ENCODE measurements at places on chromosomes 4 and X. TPM values are rescaled to one million over a fixed set of nuclear protein-coding genes. Genes with fewer than 3 reads are reported as not detected.

PFKFB1 gene
- total RNA-seq, result not detected

RHOXF2B gene
- not detected for total RNA-seq

MID1 gene
- 24.9 TPM for total RNA-seq

TMPRSS11D gene
- not detected for total RNA-seq

- H3K4me1 ChIP-seq, result no peaks in the 10 kb centered on the region
- no peaks in the 10 kb centered on the region for H3K27me3 ChIP-seq
- DNase-seq, result no peak
- no peak overlapping the region for H3K27ac ChIP-seq
- no peak overlapping the region for H3K4me3 ChIP-seq
These were observed 138.9 kb downstream of the MAPK10 start for GRCh38 chr4:86221002-86221401.

DNA sequence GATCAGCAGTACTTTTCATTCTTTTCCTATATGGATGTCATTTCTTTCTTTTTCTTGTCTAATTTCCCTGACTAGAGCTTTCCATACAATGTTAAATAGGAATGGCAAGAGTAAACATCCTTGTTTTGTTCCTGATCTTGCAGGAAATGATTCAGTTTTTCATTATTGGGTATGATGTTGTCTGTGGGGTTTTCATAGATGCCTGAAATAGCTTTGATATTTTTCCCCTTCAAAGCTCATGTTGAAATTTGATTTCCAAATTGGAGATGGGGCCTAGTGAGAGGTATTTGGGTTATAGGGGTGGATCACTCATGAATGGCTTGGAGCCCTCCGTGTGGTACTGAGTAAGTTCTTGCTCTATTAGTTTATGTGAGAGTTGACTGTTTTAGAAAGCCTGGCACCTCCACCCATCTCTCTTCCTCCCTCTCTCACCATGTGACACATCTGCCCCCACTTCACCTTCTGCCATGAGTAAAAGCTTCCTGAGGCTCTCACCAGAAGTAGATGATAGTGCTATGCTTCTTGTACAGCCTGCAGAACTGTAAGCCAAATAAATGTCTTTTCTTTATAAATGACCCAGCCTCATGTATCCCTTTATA is 22.3 kb upstream of the VSIG1 start:
- H3K27ac ChIP-seq, result no peak overlapping the region
- no peaks in the 10 kb centered on the region for H3K4me1 ChIP-seq
- no peak for DNase-seq

DNA sequence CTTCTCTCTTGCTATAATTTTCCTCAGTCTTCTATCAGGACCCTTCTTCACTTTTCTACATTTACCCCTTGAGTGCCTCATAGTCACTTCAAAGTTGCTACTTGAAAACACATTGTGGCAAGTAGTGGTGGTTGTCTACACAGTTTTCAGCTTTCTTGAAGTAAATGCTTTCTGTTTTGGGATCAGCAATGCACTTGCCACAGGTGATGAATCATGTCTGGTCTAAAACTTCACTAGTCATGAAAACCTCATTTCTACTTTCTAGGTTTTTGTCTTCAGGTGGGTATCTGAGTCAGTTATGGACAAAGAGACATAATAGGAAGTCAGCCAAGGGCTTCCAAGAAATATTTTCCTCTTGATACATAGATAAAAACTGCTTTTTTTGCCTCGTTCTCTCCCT is 359.2 kb downstream of the CCSER1 start:
- H3K4me3 ChIP-seq, result no peak overlapping the region
- DNase-seq, result no peak
- H3K27me3 ChIP-seq, result no peaks in the 10 kb centered on the region
- H3K27ac ChIP-seq, result no peak overlapping the region

GRCh38 chrX:96445531-96446065 is 239.0 kb upstream of the DIAPH2 start:
- DNase-seq, result no peak
- H3K27ac ChIP-seq, result no peak overlapping the region
- no peaks in the 10 kb centered on the region for H3K4me1 ChIP-seq
- H3K36me3 ChIP-seq, result no peaks in the 10 kb centered on the region
- H3K4me3 ChIP-seq, result no peak overlapping the region

DNA sequence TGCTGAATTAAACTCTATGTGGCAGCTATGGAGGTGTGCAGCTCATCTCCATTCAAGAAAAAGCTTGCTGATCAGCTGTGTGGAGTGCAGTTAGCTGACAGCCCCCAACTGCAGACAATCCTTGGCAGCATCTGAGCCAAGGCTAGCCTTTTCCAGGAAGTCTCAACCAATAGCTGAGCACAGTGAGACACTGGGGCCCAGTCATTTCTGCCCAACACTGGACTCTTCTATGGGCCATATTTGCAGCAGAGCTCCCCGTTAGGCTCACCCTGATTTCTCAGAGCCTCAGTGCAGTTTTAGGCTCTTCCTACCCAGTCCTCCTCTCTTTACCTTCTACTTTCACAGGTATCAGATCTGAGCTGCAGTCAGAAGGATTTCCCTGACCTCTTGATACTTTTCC is 12.9 kb downstream of the DDX53 start:
- DNase-seq, result no peak
- no peaks in the 10 kb centered on the region for H3K36me3 ChIP-seq
- no peaks in the 10 kb centered on the region for H3K4me1 ChIP-seq
- H3K4me3 ChIP-seq, result no peak overlapping the region
- no peak overlapping the region for H3K27ac ChIP-seq

DNA sequence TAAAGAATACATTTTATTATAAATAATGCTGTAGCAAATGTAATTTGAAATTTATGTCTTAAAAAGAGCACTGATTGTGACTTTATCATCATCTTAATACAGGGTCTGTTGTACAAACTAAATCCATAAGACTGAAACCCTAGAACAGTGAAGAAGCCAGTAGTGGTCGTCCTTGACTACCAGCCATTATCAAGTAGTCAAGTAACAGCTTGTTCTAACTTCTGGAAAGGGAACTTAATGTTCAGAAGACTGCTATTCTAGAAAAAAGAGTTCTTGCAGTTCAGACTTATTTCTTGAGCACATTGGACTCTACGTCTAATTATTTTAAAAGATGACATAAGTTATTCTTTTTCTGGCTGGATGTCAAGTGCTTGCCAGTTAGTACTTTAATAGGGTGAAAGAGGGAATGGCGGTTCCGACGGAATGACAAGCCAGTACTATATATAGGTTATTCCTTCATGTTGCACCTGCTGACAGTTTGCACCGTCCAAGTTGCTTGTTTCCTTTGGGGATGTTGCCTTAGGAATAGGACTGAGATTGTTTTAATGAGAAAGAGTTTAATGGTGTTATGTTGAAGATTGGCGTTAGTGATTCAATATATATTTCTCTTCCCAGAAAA is 109.9 kb downstream of the RAPGEF2 start:
- no peak overlapping the region for H3K4me3 ChIP-seq
- H3K4me1 ChIP-seq, result peaks cover 3% of the 10 kb centered on the region
- peaks cover 18% of the 10 kb centered on the region for H3K36me3 ChIP-seq

DNA sequence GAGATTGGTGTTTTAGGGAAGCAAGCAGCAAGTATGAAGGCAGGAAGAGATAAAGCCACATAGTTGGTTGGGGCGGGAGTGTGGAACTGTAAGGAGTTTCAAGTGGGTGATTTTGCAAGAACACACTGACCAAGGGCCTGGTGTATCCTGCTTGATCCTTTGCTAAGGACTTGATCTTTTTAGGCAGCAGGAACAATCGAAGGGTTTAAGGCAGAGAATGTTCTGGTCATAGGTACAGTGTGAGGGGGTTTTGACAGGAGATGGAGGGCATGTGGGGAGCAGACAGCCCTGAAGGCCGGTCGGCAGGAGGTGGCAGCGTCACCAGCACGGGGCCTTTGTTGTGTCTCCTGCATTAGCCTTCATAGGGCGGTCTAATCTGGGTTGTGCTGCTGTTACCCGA is 54.7 kb downstream of the FAM193A start:
- no peak overlapping the region for H3K27ac ChIP-seq
- H3K4me3 ChIP-seq, result peak overlapping the region; percentile 20
- DNase-seq, result peak; percentile 84
- H3K36me3 ChIP-seq, result peaks cover 3% of the 10 kb centered on the region
- H3K4me1 ChIP-seq, result peaks cover 18% of the 10 kb centered on the region

DNA sequence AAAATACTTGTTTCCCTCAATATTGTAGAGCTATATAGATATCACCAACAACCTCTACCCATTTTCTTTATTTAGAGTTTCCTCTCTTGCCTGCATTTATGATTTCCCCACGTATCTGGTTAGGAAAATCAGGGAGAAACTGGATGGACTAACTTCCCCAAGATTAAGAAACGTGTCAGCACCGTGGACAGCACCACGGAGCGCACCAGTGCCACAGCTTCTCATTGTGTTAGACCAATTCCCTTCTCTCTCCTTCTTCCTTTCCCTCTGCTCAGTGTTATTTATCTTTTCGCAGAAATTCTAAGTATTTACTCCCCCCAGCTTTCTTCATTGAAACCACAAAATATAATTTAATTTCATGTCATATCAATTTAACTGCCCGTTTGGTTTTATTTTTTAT is 568.6 kb upstream of the BOD1L1 start:
- DNase-seq, result peak; percentile 89
- no peaks in the 10 kb centered on the region for H3K27me3 ChIP-seq
- H3K27ac ChIP-seq, result no peak overlapping the region
- no peak overlapping the region for H3K4me3 ChIP-seq
- no peaks in the 10 kb centered on the region for H3K4me1 ChIP-seq
- H3K36me3 ChIP-seq, result no peaks in the 10 kb centered on the region

DNA sequence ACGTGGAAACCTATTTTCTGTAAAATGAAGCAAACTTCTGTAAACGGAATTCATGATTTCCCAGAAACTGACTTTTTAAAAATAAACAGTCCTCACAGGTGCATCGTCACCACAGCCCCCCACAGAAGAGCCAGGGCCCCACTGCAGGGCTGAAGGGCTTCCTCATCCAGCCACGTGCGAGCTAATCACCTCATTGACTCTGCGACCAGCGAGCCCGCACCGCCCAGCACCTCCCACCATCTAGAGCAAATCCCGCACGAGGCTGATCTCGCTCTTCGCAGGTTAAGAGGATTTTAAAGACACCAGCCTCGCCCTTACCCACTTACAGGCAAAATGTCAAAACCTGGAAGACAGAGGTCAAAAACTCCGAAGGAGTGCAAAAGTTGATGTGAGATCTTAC is 14.8 kb downstream of the PPP2R3B start:
- peaks cover 23% of the 10 kb centered on the region for H3K27me3 ChIP-seq
- DNase-seq, result peak; percentile 65
- H3K27ac ChIP-seq, result no peak overlapping the region
- peaks cover 2% of the 10 kb centered on the region for H3K4me1 ChIP-seq
- H3K36me3 ChIP-seq, result no peaks in the 10 kb centered on the region
- H3K4me3 ChIP-seq, result no peak overlapping the region

GRCh38 chrX:39491548-39492297 is 606.0 kb downstream of the BCOR start:
- no peaks in the 10 kb centered on the region for H3K4me1 ChIP-seq
- no peaks in the 10 kb centered on the region for H3K36me3 ChIP-seq
- no peak overlapping the region for H3K4me3 ChIP-seq
